ENCODE measurements at places on chromosomes 11 and 22.

GRCh38 chr22:27212102-27212501, 554.7 kb downstream of the MIAT start:
- DNase-seq, result no peak

GRCh38 chr22:37491559-37492427, 5.6 kb upstream of the MFNG start:
- no peak for DNase-seq

DNA sequence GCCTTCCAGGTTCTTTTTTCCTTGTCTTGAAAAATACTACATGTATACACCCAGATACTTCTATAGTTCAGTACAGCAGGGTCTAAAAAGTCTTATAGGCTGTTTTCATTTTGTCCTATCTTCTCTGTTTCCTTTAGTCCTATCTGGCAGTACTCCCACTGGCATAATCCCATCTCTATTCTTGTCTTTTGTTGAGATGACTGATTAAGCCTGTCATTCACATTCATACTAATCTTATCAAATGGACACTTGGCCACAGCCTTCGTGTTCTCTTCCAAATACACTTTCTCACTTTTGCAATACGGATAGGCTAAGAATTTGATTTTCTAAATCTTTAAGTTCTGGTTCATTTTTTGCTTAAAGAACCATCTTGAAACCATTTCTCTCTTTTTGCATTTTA, 42.8 kb downstream of the OR5AK2 start:
- DNase-seq, result no peak

DNA sequence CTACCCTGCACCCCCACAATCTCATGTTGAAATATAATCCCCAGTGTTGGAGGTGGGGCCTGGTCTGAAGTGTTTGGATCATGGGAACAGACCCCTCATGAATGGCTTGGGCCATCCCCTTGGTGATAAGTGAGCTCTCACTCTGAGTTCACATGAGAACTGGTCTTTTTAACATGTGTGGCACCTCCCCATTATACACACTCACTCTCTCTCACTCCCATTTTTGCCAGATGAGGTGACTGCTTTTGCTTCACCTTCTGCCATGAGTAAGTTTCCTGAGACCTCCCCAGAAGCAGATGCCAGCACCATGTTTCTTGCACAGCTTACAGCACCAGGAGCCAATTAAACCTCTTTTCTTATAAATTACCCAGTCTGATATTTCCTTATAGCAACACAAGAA, 32.1 kb upstream of the DRD2 start:
- no peak for DNase-seq

DNA sequence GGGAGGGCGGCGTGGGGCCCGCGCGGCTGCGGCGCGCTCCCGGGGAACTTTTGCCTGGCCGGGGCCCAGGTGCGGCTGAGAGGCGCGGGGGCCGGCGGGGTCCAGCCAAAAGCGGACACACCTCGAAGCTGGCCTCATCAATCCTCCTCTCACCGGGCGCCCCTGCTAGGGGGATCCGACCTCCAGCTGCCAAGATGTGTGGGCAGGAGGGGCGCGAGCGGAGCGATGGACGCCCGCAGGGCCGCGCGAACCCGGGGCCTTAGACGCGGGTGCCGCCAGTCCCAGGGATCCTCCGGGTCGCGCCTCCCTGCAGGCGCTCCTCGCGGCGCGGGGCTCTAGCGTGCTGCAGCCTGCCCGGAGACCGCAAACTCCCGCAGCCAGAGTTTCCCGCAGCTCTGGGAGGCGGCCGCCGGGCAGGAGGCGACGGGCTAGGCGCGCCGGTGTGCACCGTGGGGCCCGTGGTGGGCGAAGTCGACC, 785 bp downstream of the IGSF9B start:
- no peak for DNase-seq

- peak; percentile 35 for DNase-seq
These were observed 54.2 kb downstream of the FEZ1 start for GRCh38 chr11:125441648-125442410.

DNA sequence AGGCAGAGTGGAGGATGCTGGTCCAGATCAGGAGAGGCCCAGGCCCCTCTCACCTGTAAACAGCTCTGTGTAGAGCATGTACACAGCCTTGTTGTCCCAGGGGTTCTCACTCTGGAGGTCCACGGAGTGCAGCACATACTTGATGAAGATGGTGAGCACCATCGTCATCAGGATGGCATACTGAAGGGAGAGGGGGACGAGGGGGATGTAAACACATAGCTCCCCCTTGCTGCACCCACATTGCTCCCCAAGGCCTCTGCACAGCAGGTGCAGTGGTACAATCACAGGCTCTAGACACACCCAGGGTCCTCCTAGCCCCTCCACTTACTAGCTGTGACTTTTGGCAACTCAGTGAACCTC, 2.9 kb downstream of the SYVN1 start:
- DNase-seq, result no peak

DNA sequence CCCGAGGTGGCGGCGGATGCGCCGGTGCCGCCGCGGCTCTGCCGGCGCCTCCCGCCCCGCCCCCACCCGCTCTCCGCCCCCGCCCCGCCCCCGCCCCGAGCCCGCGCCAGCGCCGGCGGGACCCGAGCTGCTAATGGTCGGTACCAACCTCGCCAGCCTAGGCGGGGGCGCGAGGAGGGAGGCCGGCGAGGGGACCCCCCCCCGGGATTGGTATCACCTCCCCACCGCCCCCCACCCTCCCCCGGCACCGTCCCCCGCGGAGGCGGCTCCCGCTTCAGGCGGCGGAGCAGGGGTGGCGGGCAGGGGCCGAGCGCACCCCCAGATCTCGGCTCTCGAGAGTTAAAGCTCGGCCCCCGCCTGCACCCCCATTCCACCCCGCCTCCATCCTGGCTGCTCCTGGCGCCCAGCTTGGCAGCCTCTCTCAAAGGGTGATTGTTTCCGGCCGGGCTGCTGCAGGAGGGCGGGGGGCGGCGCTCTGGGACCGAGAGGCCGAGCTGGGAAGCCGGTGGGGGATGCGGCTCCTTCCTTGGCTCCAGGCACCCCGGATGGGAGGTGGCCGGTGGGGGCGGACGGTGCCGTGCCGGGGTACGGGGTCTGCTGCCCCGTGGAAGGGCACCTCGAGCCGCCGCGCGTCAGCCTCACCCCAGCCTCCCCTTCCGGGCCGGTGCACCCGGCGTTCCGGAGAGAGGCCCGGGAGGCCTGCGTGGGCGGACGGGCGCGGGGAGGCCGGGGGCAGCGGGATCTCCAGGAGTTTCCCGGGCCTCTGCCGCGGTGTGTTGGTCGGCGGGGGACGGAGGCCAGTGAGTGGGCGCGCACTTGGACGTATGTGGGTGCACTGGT, at the start of gene B3GAT1:
Gene B3GAT1 (minus strand): TSS at position 40 of the 840 bp plus-strand sequence. CDS start 24,583 bp downstream, outside the sequence.
- peak; percentile 95 for DNase-seq

- DNase-seq, result no peak
These were observed 829.7 kb upstream of the FAT3 start for GRCh38 chr11:91394727-91395414.

DNA sequence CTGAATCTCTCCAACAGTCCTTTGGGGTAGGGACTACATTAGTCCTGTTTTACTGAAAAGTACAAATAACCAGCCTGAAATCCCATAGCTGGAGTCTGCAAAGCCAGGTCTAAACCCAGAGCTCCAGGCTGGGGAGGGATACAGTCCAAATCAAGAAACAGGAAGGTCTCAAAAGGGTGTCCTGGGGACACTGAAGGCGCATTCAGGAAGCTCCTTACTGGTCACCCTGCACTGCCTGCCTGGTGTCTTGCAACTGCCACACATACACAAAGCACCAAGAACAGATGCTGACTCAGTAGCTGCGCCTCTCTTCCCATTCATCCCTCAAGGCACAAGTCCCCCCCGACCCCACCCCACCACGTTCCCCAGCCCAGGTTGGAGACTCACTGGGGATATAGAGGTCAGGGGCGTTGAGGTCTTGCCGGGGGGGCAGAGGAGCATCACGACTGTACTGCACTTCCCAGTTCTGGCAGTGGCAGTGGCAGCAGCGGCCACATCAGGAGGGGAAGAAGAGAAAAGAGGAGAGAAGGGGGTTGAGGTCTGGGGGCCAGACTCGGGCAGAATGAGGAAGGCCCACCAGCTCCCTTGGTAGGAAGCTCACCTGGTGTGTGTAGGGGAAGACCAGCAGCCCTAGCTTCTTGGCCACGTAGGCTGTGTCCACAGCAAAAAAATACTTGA, 1.6 kb downstream of the YIF1A start:
- DNase-seq, result no peak

- no peak for DNase-seq
These were observed 36.0 kb downstream of the DDIAS start for GRCh38 chr11:82937554-82937953.

- no peak for DNase-seq
These were observed 17.5 kb downstream of the RGL4 start for GRCh38 chr22:23708270-23708669.

GRCh38 chr11:71396548-71397123, 51.6 kb downstream of the DHCR7 start:
- DNase-seq, result no peak

GRCh38 chr11:59272771-59273372, 60.1 kb upstream of the MPEG1 start:
- no peak for DNase-seq

- no peak for DNase-seq
These were observed 1.3 kb upstream of the B4GALNT4 start for GRCh38 chr11:367956-368413.

DNA sequence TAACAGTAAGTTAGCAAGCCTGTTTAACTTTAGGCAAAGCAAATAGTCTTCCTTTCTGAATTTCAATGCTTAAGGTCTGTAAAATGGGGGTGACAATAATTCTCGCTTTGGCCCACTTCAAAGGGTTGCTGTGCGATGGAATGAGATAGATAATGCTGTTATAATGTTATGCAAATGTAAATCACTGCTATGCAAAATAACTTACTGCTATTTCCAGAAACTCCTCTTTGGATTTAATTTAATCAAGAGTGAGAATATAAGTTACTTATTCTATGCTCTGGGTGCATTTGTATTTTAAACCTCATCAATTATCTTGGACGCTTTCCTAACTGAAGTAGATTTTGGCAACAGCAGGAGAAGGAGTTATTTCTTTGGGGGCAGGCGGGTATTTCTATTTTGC, 4.1 kb upstream of the SORL1 start:
- DNase-seq, result no peak

DNA sequence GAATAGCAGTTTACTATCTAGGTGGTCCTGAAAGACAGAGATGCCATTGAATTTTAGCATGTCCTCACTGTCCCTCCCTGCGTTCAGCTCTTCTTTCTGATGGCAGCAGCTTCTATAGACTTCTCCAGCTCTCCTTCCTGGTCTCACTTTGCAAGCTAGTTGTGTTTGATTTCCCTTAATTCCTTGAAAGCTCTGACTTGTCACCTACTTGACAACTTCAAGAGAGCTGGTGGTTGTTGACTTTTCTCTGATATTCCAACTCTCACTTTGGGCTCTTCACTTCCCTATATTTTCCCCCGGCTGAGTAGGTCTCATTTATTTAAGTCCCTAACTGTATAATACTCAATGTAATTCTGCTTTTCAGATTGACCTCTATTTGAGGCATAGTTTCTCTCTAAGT, 1825.0 kb upstream of the RAG2 start:
- DNase-seq, result no peak

DNA sequence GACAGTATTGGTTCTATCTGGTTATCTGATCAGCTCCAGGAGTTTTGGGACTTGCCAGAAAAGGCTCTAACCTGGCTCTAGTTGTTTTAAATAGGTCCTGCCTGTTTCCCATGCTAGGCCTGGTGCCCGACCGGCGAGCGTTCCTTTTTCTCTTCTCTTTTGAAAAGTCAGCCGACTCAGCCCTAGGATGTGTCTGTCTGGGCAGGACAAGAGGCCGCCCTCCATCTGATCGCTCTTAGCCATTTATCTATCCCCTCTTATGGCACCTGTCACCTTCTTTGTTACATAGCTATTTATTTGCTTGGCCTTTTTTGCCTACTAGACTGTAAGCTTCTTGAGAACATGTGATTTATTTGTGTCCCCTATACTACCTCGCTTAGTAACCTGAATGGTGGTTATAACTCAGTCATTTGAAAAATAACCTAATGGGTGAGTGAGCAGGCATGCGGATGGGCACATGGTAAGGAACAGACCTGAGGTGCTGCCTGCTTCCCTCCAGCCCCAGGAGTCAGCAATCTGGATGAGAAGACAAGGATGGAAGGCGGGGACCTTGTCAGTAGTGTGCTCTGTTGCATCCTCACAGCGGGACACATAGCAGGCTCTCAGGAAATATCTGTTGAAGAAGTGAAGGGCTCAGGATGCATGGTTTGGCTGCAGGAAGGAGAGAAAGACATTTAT, 108.4 kb downstream of the ZBTB16 start:
- no peak for DNase-seq

DNA sequence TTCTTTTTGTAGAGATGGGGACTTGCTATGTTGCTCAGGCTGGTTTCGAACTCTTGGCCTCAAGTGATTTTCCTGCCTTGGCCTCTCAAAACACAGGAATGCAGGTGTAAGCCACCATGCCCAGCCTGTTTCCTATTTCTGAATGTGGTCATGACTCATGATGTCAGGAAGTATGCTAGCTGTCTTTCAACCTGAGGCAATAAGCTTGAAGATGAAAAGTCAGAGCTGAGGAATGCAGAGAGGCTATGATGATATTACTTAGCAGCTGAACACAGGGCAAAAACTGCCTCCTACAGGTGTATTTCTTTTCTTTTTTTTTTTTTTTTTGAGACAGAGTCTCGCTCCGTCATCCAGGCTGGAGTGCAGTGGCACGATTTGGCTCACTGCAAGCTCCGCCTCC, 9.0 kb upstream of the NUCB2 start:
- no peak for DNase-seq

DNA sequence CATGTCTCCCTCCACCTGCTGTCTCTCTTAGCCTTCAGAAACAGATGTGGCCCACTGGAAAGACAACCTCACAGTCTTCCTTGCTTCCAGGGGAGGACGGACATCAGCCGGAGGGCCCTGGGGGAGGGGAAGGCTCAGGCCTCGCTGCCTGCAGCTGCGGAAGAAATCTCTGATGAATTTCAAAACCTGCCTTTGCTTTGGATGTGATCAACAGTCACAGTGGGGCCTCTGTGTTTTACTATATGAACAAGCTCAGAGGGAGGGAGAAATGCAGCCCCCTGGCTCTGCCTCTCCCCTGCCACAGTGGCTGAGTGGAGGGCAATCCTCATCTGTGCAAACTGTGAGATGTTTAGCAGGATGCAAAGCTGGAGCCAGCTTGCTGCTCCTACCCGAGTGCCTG, 282.8 kb downstream of the NTM start:
- no peak for DNase-seq

- DNase-seq, result no peak
These were observed 41.7 kb upstream of the PLET1 start for GRCh38 chr11:112302226-112302868.

GRCh38 chr11:106086850-106087249, 9.4 kb downstream of the AASDHPPT start:
- DNase-seq, result no peak

GRCh38 chr11:3164552-3165151, 458 bp downstream of the OSBPL5 start:
- DNase-seq, result no peak

- no peak for DNase-seq
These were observed 45.5 kb downstream of the ARL14EP start for GRCh38 chr11:30368394-30368793.

- DNase-seq, result no peak
These were observed 23.0 kb downstream of the SIK3 start for GRCh38 chr11:117075186-117075585.

GRCh38 chr11:35927682-35928081, 16.2 kb upstream of the LDLRAD3 start:
- no peak for DNase-seq

- no peak for DNase-seq
These were observed 391.9 kb upstream of the CADM1 start for GRCh38 chr11:115896084-115896483.

- no peak for DNase-seq
These were observed 7.5 kb upstream of the MS4A7 start for GRCh38 chr11:60370811-60371298.

GRCh38 chr22:33303099-33303498, 244.9 kb upstream of the SYN3 start:
- DNase-seq, result no peak

Measured in substantia nigra (tissue), 51 donors.